ENCODE measurements at places on chromosomes 12 and 14.

- no peak overlapping the region for H3K27ac ChIP-seq
- no peaks in the 10 kb centered on the region for H3K27me3 ChIP-seq
- no peak for DNase-seq
- H3K4me3 ChIP-seq = no peak overlapping the region
- H3K36me3 ChIP-seq = no peaks in the 10 kb centered on the region
- H3K4me1 ChIP-seq = no peaks in the 10 kb centered on the region
Measured at GRCh38 chr12:119775246-119775895, 101.7 kb downstream of the CIT start.

- no peaks in the 10 kb centered on the region for H3K27me3 ChIP-seq
- no peak overlapping the region for H3K27ac ChIP-seq
- DNase-seq = no peak
- H3K36me3 ChIP-seq = no peaks in the 10 kb centered on the region
Measured at GRCh38 chr14:68766299-68767247, 26.3 kb downstream of the ZFP36L1 start.

DNA sequence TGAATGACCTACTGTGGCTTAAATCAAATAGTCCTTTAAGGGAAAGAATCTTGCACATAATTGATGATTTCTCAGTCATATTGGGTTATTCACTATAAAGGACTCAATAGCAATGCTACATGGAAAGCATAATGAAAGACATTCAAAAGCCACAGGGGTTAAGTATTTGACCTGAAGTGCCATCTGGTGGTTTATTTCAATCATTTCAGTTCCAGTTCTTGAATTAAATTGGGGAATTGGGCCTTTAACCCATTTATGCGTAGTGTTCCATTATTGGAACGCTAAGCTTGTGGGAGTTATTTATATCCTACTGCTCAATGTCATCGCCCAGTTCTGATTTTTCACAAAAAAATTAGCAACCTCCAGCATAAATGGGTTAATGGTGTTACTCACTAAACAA lies 41.3 kb upstream of the C12orf71 start:
- H3K4me1 ChIP-seq = no peaks in the 10 kb centered on the region
- no peak overlapping the region for H3K27ac ChIP-seq
- H3K27me3 ChIP-seq = no peaks in the 10 kb centered on the region
- no peaks in the 10 kb centered on the region for H3K36me3 ChIP-seq

DNA sequence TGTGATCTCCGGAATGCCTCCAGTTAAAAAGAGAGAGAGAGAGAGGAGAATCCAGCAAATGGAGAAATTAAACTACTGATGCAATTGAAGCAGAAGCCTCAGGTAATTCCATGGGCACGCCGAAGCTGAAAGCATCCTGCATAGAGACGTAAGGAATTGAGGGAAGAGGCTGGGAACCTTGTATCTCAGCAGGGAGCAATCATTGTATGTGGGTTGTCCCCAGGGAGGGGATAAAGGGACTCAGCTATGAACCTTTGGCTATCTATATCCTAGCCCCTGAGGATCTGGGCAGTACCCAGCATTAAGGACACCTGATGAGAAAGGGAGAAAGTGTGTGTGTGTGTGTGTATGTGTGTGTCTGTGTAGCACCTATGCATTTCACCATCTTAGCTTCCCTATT lies 95.8 kb upstream of the ATXN7L3B start:
- no peaks in the 10 kb centered on the region for H3K36me3 ChIP-seq
- H3K27ac ChIP-seq = no peak overlapping the region
- H3K27me3 ChIP-seq = no peaks in the 10 kb centered on the region
- DNase-seq = no peak
- no peaks in the 10 kb centered on the region for H3K4me1 ChIP-seq
- no peak overlapping the region for H3K4me3 ChIP-seq

GRCh38 chr14:105005929-105006830 lies 14.7 kb downstream of the CDCA4 start:
- H3K36me3 ChIP-seq = no peaks in the 10 kb centered on the region
- no peaks in the 10 kb centered on the region for H3K4me1 ChIP-seq
- DNase-seq = no peak
- H3K4me3 ChIP-seq = no peak overlapping the region
- no peaks in the 10 kb centered on the region for H3K27me3 ChIP-seq

DNA sequence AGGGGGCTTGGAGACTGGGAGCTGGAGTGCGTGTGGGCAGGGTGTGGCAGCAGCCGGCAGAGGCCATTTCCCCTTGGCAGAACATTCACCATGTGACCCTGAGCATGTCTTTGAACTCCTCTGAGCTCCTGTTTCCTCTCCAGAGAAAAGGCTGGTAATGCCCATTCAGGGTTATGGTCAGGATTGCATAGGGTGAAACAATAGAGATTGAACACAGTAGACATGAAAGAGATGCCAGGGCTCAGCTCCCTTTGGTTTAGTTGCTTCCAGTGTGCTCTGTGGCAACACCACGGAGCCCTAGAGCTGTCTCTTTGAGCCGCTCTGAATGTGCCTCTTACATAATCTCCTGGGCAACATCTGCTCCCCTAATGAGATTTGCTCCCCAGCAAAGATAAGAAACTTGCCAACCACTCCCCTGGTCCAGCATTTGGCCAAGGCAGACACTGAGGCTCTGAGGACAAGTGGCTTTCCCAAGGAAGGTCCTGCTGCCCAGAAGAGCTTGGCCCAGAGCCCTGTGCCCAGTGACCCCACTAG lies 4.6 kb downstream of the IFI27 start:
- H3K27me3 ChIP-seq = no peaks in the 10 kb centered on the region
- H3K4me3 ChIP-seq = no peak overlapping the region
- H3K36me3 ChIP-seq = peaks cover 14% of the 10 kb centered on the region
- no peak for DNase-seq
- peaks cover 42% of the 10 kb centered on the region for H3K4me1 ChIP-seq

DNA sequence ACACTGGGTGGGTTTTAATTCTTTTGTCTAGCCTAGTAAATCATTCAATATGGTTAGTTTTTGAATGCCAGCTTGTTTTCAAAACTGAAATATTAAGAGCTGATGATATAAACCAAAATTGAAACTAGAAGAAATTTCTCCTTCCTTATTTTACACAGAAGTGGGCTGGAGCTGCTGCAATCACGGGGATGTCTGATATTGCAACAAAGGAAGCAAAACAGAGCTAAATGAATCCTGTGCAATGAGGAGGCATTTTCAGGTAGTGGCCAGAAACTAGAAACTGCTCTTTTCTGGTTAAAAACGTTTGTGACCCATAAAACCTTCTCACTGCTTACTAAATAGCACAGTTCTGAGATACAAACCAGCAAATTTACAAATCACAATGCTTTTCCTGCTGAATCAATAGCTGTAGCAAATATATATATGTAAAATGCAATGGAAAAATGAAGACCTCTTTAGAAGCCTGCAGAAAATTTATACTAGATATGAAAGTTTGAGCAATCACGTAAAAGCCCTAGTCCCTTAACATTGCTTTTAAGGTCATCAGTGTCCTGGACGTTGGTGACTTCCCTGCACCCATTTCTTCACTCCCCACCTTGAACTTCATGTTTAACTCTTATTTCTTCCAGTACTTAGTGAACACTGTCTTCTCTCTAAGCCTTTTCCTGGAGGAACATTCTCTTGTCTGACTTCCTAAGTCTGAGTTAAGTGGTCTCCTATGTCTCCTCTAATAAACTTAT lies 15.9 kb upstream of the LRRK2 start:
- no peaks in the 10 kb centered on the region for H3K4me1 ChIP-seq
- H3K36me3 ChIP-seq = no peaks in the 10 kb centered on the region
- H3K27me3 ChIP-seq = no peaks in the 10 kb centered on the region
- DNase-seq = no peak

GRCh38 chr14:103509864-103510723 lies 12.5 kb downstream of the CKB start:
- H3K27me3 ChIP-seq = no peaks in the 10 kb centered on the region
- no peak overlapping the region for H3K27ac ChIP-seq
- no peak for DNase-seq
- no peak overlapping the region for H3K4me3 ChIP-seq

DNA sequence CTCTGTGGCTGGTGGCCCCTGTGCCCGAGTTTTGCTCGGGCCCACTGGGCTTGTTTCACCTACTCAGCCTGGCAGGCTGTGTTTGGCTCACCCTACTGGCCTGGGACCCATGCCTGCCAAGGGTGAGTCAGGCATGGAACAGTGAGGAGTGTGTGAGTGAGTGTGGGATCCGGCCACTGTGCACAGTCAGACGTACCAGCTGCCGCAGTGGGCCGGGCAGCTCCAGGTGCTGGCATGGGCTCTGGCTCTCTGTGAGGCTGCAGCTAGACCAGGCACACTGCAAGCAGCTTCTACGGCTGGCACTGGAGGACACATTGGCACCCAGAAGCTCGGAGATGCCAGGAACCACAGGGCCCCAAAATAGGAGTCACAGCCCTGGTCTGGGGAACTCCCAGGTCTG lies 40.6 kb downstream of the HSD17B6 start:
- peak; percentile 30 for DNase-seq
- no peaks in the 10 kb centered on the region for H3K27me3 ChIP-seq
- no peak overlapping the region for H3K27ac ChIP-seq
- no peak overlapping the region for H3K4me3 ChIP-seq
- H3K4me1 ChIP-seq = no peaks in the 10 kb centered on the region

DNA sequence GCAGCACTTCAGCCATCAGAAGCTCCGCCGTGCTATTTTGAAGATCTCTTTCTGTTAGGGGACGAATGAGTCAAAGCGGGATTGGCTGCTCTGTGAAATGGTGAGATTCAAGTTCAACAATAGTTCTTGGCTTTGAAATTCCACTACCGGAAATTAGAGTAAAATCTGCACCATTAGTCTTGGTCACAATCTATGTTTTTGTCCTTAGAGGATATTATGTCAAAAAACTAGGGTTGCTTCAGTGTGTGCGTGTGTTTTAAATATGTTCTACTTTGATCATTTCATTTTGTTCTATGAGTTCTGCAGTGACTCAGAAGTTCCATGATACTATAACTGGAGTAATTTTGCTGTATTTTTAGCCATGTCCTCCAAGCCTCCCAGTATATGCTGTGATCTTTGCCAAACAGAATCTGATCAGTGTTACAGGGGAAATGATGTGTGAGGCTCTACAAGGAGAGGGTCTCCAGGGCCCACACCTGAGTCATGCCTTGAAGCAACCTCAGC lies 22.6 kb downstream of the GPHB5 start:
- H3K27me3 ChIP-seq = no peaks in the 10 kb centered on the region
- H3K27ac ChIP-seq = peak overlapping the region; percentile 19
- no peaks in the 10 kb centered on the region for H3K4me1 ChIP-seq
- no peak for DNase-seq
- no peak overlapping the region for H3K4me3 ChIP-seq

DNA sequence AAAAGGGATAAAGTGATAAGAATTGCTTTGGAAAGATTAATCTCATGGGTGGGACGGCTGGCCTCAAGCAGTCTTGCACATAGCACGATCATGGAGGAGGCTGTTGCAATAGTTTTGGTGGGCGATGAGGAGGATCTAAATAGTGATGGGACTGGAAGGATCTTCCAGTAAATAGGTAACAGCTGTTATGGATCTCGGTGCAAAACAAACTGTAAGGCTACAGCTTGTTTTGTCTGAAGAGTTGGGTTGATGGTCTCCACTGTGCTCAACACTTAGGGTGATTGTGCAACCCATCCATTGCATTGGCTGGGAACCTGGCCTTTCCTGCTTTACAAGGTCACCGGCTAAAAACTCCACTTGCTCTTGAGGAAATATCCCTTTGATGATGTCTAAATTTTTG lies 21.0 kb downstream of the IGF1 start:
- no peak for DNase-seq
- H3K27me3 ChIP-seq = no peaks in the 10 kb centered on the region
- H3K4me3 ChIP-seq = no peak overlapping the region
- no peaks in the 10 kb centered on the region for H3K36me3 ChIP-seq
- no peak overlapping the region for H3K27ac ChIP-seq
- H3K4me1 ChIP-seq = no peaks in the 10 kb centered on the region

DNA sequence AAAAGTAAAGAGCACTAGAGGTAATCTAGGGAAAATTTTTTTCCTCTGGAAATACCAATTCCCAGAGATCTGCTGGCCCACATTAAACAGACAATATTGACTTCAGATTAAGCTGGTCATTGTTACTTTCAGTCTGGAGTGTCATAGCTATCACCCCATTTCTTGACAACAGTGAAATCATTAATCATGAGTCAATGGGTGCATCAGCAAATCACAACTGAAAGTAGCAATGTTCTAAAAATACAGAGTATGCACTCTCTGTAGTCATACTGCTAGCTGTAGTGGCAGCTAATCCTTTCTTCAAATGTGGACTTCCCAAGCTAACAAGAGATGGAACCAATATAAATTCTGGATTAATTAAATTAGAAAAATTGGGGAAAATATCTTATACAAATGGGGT lies 129.9 kb downstream of the CPNE8 start:
- DNase-seq = no peak
- H3K27ac ChIP-seq = no peak overlapping the region
- H3K4me1 ChIP-seq = no peaks in the 10 kb centered on the region
- no peaks in the 10 kb centered on the region for H3K36me3 ChIP-seq
- no peak overlapping the region for H3K4me3 ChIP-seq
- no peaks in the 10 kb centered on the region for H3K27me3 ChIP-seq

- peak; percentile 23 for DNase-seq
- H3K4me1 ChIP-seq = no peaks in the 10 kb centered on the region
- H3K4me3 ChIP-seq = no peak overlapping the region
- no peaks in the 10 kb centered on the region for H3K27me3 ChIP-seq
- H3K27ac ChIP-seq = no peak overlapping the region
Measured at GRCh38 chr12:45644541-45644940, 85.0 kb upstream of the ARID2 start.

- H3K36me3 ChIP-seq = peaks cover 7% of the 10 kb centered on the region
- H3K4me1 ChIP-seq = no peaks in the 10 kb centered on the region
- H3K4me3 ChIP-seq = no peak overlapping the region
- no peaks in the 10 kb centered on the region for H3K27me3 ChIP-seq
Measured at GRCh38 chr12:109539508-109539907, 33.8 kb downstream of the MMAB start.

- H3K36me3 ChIP-seq = no peaks in the 10 kb centered on the region
- H3K27ac ChIP-seq = no peak overlapping the region
- H3K27me3 ChIP-seq = no peaks in the 10 kb centered on the region
- no peak overlapping the region for H3K4me3 ChIP-seq
Measured at GRCh38 chr14:88750945-88751344, 41.8 kb downstream of the EML5 start.

- no peaks in the 10 kb centered on the region for H3K4me1 ChIP-seq
- no peak for DNase-seq
- no peak overlapping the region for H3K4me3 ChIP-seq
- H3K27ac ChIP-seq = no peak overlapping the region
Measured at GRCh38 chr14:70884595-70885342, 22.5 kb upstream of the PCNX1 start.

DNA sequence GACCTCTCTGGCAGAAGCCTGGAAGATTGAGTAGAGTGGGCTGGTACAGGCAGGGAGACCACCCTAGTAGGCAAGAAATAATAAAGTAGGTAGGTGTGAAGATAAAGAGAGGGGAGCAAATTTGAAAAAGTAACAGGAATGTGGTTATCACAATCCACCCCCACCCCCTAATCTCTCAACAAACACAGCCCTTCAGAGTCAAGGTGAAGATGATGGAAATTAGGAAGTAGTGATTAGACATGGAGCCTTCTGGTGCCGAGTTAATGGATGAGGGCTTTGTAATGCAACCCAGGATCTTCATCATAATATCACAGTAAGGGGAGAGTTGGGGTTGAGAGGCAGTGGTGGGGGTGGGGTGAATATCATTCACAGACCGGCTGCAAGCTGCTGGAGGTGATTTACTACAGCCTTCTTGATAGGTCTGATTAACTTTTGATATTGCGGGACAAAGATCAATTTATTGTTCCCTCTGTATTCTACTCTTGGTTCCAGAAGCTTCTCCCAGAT lies 29.2 kb upstream of the CRY1 start:
- H3K36me3 ChIP-seq = no peaks in the 10 kb centered on the region
- H3K27ac ChIP-seq = no peak overlapping the region
- H3K4me3 ChIP-seq = no peak overlapping the region
- no peaks in the 10 kb centered on the region for H3K4me1 ChIP-seq

Data from heart right ventricle (tissue), 16 donors.